ENCODE measurements at places on chromosomes 2 and 18. TPM values are rescaled to one million over a fixed set of nuclear protein-coding genes. Genes with fewer than 3 reads are reported as not detected.
A peak's percentile ranks its signal among the peaks of the same experiment; 100 is the strongest.

GRCh38 chr2:54099829-54100585 is 15.4 kb upstream of the ACYP2 start:
- H3K4me1 ChIP-seq: peaks cover 8% of the 10 kb centered on the region
- no peaks in the 10 kb centered on the region for H3K36me3 ChIP-seq
- H3K4me3 ChIP-seq: no peak overlapping the region
- no peak overlapping the region for H3K27ac ChIP-seq
- H3K27me3 ChIP-seq: no peaks in the 10 kb centered on the region
- DNase-seq: no peak

DNA sequence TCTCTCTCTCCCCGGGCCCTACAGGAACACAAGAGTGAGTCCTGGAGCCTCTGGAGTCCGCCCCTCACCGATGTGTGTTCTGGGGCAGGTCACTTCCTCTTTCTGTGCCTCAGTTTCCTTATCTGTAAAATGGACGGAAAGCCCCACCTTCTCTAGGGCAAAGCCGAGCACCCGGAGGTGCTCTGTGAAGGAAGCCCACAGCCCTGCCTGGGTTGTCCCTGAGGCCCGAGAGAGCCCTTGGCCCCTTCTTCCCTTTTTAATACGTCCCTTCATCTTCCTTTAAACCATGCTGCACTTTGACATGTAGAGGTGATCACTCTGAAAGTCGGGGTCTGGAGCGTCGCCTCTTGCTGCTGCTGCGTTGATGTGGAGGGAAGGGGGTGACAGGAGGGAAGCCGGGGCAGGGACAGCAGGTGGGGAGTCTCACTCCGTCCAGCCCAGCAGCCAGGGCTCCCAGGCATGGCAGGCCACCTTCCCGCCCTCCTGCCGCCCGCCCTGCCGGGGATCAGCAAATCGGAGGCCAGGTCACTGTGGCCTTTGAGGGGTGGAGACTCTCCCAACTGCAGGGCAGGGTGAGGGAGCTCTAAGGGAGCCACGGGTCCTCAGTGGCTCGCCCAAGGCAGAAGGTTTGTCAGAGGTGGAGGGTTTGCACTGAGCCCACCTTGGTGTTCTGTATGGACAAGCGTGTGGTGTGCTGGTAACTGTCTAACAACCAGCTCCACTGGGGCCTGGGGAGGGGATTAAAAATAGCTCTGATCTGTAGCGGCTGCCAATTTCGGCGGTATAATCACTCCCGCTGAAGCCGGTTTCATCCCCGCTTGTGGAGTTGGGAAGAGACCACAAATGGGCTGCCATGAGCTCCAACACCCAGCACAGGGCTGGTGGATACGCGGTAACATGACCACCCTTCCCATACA is 135.9 kb upstream of the ID2 start:
- peak overlapping the region; percentile 60 for H3K27ac ChIP-seq
- H3K27me3 ChIP-seq: no peaks in the 10 kb centered on the region
- H3K36me3 ChIP-seq: no peaks in the 10 kb centered on the region
- H3K4me3 ChIP-seq: no peak overlapping the region

- DNase-seq: no peak
- no peaks in the 10 kb centered on the region for H3K27me3 ChIP-seq
- no peak overlapping the region for H3K4me3 ChIP-seq
- H3K36me3 ChIP-seq: peaks cover 80% of the 10 kb centered on the region
- H3K4me1 ChIP-seq: no peaks in the 10 kb centered on the region
- no peak overlapping the region for H3K27ac ChIP-seq
Observed at GRCh38 chr2:239158641-239159475, 242.0 kb downstream of the HDAC4 start.

DNA sequence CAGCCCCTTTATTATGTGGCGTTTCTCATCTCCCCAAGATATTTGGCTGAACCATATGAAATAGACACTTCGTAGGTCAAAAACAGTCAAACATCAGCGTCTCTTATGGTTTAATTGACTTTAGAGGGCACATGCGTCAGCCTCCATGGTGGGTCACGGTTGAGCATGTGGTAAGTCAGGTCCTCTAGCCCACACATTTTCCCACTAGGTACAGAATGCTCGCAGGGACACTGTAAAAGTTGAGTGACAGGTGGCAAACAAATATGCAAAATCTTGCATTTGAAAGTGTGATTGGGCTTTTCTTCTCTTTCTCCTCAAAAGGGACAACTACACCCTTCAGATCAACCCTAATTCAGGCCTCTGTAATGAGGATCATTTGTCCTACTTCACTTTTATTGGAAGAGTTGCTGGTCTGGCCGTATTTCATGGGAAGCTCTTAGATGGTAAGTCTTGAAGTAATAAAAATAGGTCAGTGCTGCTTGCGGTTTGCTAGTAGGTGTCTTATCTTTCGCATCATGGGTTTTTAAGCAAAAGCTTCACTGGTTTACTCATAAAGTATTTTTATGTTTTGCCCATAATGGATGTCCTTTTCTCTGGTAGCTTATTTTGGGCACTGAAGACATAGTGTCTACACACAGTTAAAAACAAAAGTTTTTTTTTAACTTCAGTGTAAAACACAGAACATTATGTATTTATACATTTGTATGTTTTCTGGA is 261.3 kb downstream of the ALPK2 start:
- no peak for DNase-seq
- no peaks in the 10 kb centered on the region for H3K4me1 ChIP-seq
- no peaks in the 10 kb centered on the region for H3K27me3 ChIP-seq
- H3K27ac ChIP-seq: no peak overlapping the region

DNA sequence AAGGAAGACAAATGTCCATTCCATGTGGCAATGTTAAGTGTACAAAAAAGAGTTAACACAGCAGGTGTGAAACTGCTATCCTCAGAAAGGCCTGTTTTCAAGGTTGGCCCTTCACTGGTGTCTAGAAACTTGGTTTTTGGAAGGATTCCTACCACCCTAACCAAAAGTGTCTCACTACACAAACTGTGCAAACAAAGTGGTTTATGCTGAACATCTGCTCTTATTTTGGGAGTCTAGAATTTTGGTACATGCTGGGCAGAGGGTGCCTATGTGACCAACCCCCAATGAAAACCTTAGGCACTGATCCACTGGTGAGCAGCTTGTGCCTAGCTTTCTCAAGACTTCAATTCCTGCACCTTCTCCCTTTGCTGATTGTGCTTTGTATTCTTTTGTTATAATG is 14.3 kb downstream of the GFPT1 start:
- H3K4me1 ChIP-seq: peaks cover 14% of the 10 kb centered on the region
- H3K27me3 ChIP-seq: no peaks in the 10 kb centered on the region
- DNase-seq: no peak
- H3K36me3 ChIP-seq: peaks cover 61% of the 10 kb centered on the region
- H3K27ac ChIP-seq: no peak overlapping the region

- no peak overlapping the region for H3K27ac ChIP-seq
- no peaks in the 10 kb centered on the region for H3K4me1 ChIP-seq
- no peaks in the 10 kb centered on the region for H3K36me3 ChIP-seq
Observed at GRCh38 chr2:131156452-131157149, 51.5 kb downstream of the PLEKHB2 start.

DNA sequence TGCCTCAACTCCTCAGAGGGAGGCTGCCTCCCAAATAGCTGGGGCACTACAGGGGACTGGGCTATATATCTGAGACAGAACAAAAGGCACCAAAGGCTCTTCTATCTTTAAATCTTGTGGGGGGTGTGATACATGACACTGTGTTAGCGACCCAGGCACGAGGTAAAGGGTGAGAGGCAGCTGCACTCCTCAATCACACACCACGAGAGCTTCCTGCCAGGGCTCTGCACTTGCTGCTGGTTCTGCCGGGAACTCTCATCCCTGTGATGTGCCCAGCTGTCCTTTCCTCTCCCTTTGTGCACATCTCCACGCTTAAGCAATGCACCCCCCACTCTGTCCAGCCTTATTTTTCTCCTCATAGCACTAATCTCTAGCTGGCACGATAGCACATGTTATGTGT is 32.4 kb downstream of the NPC1 start:
- H3K4me1 ChIP-seq: peaks cover 13% of the 10 kb centered on the region
- H3K36me3 ChIP-seq: peaks cover 36% of the 10 kb centered on the region
- no peak overlapping the region for H3K27ac ChIP-seq
- no peaks in the 10 kb centered on the region for H3K27me3 ChIP-seq
- H3K4me3 ChIP-seq: no peak overlapping the region

- H3K4me1 ChIP-seq: peaks cover 54% of the 10 kb centered on the region
- H3K36me3 ChIP-seq: no peaks in the 10 kb centered on the region
- peak overlapping the region; percentile 81 for H3K4me3 ChIP-seq
- peak overlapping the region; percentile 93 for H3K27ac ChIP-seq
- DNase-seq: no peak
Observed at GRCh38 chr2:9206991-9207640, 504 bp downstream of the ASAP2 start.

- no peaks in the 10 kb centered on the region for H3K27me3 ChIP-seq
- H3K27ac ChIP-seq: no peak overlapping the region
- no peaks in the 10 kb centered on the region for H3K36me3 ChIP-seq
- no peak overlapping the region for H3K4me3 ChIP-seq
- peaks cover 5% of the 10 kb centered on the region for H3K4me1 ChIP-seq
- DNase-seq: no peak
Observed at GRCh38 chr2:164624316-164624715, 3.0 kb upstream of the GRB14 start.

DNA sequence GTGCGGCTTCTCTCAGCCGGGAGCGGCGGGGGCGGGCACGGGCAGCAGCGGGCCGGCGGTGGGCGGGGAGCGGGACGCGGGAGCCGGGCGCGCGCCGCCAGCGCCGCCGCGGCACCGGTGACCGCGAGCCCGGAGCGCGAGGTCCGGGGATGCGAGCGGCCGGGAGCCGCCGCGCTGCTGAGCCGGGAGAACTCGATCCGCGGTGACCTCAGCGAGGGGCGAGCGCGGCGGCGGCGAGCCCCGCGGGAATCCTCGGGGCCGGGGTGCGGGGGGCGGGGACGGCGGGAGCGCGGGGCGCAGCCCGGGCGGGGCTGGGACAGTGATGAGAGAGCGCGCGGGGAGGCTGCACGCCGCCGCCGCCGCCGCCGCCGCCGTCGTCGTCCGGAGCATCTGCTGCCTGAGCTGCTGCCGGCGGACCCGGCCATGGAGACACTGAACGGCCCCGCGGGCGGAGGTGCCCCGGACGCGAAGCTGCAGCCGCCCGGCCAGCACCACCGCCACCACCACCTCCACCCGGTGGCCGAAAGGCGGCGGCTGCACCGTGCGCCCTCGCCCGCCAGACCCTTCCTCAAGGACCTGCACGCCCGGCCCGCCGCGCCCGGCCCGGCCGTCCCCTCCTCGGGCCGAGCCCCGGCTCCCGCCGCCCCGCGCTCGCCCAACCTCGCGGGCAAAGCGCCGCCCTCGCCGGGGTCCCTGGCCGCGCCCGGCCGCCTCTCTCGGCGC is at the start of gene MTCL1:
TSS of gene MTCL1 (plus strand) at position 319 of the 723 bp plus-strand sequence. CDS start at position 424, 105 bp downstream.
- H3K27me3 ChIP-seq: no peaks in the 10 kb centered on the region
- no peaks in the 10 kb centered on the region for H3K36me3 ChIP-seq
- H3K4me1 ChIP-seq: peaks cover 45% of the 10 kb centered on the region
- H3K27ac ChIP-seq: peak within 1 kb of the TSS; percentile 90
- DNase-seq: no peak
- H3K4me3 ChIP-seq: peak within 1 kb of the TSS; percentile 88

DNA sequence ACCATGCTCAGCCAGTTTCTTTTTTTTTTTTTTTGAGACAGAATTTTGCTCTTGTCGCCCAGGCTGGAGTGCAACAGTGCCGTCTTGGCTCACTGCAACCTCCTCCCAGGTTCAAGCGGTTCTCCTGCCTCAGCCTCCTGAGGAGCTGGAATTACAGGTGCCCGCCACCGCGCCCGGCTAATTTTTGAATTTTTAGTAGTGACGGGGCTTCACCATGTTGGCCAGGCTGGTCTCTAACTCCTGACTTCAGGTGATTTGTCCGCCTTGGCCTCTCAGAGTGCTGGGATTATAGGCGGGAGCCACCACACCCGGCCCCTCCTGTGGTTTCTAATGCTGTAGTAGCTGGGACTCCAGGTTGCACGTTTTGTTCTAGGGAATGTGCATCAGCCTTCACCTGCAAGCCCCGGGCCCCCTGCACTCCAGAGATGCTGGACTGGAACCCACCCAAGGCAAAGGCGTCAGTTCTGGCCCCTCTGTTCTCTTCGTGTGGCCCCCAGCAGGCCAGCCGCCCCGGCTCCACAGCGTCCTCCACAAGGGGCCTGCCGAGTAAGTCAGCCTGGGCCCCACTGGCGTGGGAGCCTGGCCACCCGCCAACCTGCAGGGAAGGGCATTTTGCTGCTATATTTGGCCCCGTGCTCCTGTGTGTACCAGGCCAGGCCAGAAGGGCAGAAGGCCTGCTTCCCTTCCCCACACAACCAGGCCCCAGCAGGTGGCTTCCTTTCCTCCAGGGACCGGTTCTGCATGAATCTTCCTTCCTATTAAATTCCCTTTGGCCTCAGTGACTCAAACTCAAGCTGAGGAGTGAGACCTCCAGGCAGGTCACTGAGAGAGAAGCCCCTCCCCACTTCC is 25.7 kb upstream of the B3GNT7 start:
- peaks cover 8% of the 10 kb centered on the region for H3K4me1 ChIP-seq
- no peak overlapping the region for H3K4me3 ChIP-seq
- no peak for DNase-seq
- no peaks in the 10 kb centered on the region for H3K27me3 ChIP-seq
- no peaks in the 10 kb centered on the region for H3K36me3 ChIP-seq

Gene IL18RAP
- 0.61 TPM for total RNA-seq

Gene SCG2
- not detected for total RNA-seq

Gene BOLL
- not detected for total RNA-seq

Data from esophagus squamous epithelium (tissue), 5 donors.